ENCODE measurements at places on chromosomes 1 and 21.

DNA sequence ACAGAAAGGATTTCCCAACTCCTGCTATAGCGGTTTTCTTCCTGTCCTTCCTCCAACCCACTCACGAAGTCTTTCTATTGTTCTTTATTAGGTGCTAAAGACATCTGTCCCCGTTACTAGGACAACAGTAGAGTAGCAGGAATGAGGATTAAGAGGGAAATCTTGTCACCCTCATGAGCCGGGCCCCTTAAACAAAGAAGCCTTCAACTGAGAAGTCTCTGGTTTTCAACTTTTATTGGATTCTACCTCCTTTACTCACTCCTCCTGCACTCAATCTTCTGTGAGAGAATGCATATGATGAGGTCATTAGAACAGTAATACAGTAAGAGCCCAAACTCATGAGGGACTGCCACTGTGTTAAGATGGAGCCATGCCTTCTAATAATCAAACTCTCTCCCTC, 206.3 kb downstream of the OMA1 start:
- DNase-seq, result no peak

DNA sequence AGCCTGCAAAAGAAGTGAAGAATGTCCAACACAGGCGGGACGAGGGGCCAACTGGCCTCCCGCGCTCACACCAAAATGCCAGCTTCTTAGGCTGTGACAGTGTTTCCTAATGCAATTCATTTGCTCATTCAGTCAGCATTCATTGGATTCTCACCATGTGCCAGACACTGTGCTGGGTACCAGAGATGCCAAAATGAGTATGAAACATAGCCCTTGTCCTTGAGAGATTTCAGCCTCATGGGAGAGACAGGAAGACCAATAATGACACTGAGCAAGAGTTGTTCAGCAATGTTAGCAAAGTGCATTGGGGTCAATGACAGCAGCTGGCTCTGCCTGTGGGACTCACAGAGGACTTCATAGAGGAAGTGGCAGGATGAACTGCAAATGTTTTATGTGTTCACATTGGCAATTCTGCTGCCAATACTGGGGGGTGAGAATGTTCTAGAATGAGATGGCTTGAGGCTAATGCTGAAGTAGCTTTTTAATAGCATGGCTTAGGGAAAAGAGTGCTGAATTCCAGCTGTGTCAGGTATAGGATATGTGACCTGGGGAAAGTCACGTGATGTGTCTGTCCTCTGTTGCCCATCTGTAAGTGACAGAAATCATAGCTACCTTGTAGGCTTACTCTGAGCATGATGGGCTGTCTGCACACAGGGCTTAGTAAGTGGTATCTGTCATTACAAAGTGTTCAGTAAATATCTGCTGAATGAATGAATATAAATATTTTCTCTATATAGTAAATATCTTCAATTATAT, 58.3 kb upstream of the KIF26B start:
- no peak for DNase-seq

DNA sequence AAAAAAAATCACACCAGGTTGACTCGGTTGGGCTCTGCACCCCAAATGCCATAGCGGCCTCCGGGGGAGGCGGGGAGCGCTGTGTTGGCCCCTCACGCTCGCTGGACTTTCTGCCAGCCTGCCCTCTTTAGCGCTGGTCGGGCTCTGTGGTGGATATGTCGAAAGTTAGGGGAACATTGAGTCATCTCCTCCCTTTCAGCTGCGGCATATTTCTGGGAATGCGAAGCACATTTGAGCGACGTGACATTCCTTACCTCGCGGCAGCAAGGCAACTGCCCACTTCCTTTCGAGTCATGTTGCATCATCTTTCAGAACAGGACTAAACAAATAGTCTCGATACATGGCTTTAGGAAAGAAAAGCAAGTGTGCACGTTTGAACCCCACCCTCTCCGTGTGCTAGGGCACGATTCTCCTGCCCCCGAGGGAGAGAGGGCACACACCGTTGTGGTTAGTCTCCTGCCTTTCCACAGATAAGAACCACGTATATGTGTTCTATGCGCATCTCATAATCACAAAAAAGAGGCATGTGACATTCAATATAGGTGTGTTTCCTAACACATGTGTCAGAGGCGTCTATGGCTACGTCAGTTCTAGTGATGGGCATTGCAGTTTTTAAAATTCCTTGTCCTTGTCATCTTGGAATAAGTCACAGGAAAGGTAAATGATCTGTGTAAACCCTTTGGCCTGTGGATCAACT, 105.9 kb upstream of the SLC45A1 start:
- peak; percentile 97 for DNase-seq

DNA sequence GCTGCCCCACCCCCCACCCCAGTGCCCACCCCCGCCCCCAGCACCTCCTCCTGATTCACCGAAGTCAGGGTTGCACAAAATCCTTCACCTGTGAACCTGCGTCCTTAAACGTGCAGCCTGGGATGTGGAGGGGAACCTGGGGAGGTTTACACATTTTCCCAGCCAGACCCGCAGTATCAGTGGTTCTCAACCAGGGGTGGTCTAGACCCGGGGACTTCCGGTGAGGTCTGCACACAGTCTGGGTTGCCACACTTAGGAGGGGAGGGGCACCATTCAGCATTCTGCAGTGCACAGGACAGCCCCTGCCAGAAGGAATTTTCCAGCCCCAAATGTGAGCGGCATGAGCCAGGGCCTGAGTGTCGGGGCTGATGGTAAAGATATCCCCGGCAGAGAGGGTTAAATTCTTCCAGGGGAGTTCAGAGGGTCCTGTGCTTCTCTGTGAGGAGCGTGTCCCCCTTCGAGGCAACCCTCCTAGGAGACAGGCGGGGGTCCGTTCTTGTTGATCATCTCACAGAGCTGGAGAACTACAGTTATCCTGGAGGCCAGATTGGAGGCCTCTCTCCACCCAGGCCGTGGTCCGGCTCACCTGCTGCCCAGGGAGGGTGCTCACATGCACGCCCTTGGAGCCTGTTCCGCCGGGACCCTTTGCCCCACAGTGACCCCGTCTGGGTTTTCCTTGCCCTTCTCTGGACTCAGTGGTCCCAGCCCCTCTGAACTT, 113.6 kb downstream of the SIK1 start:
- no peak for DNase-seq

DNA sequence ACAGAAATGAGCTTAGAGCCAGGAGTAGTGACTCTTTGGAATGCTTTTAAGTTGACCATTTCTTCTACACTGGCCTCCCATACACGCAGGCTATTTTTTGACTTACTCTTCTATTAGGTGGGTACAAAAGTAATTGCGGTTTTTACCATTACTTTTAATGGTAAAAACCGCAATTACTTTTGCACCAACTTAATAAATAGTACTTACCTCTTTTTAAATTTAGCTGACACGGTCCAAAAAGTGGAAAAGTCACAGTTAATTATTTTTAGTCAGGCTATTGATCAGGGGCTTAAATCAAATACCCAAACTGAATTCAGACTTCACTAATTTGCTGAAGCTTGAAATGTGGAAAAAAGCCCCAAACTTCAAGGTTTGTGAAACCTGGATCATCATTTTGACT, 138.7 kb downstream of the GRIK1 start:
- no peak for DNase-seq

GRCh38 chr1:226373376-226373775, 34.5 kb downstream of the PARP1 start:
- DNase-seq, result no peak

GRCh38 chr1:99004861-99005442, at the start of gene PLPPR5:
Gene PLPPR5, minus strand, starts transcription at chr1:99004861. Its CDS starts 190 bp downstream, at chr1:99004671.
- DNase-seq, result no peak

- no peak for DNase-seq
Measured at GRCh38 chr1:207883104-207883651, 27.7 kb downstream of the CD34 start.

DNA sequence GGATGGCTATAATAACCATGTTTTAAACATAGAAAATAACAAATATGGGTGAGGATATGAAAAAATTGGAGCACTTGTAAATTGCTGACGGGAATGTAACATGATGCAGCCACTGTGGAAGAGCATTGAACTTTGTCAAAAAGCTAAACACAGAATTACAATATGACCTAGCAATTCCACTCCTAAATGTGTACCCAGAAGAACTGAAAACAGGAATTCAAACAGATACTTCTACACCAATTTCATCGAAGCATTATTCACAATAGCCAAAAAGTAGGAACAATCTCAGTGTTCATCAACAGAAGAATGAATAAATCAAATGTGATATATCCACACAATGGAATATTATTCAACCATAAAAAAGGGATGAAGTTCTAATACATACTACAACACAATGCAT, 32.7 kb upstream of the COA6 start:
- no peak for DNase-seq

GRCh38 chr1:8090241-8090702, 64.2 kb upstream of the ERRFI1 start:
- peak; percentile 99 for DNase-seq

DNA sequence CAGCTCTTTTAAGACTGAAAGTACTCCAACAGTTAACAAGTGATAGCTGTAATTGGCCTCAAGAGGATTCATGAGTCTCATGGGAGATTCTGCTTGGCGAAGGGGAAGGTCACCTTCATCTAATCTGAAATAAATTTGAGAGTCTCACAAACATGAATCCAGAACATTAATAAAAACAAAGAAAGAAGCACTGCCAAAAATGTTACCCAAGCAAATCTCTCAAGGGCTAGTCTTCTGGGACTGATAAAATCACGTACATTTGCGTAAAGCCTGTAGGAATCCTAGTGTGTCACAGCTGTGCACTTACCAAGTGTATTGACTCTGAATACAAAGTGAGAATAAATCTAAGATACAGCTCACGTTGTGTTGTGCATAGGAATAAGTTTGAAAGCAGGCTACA, 21.2 kb upstream of the NUF2 start:
- DNase-seq, result no peak

Measured in fibroblast of mammary gland (primary cell).